ENCODE measurements at places on chromosomes 2 and 18.

DNA sequence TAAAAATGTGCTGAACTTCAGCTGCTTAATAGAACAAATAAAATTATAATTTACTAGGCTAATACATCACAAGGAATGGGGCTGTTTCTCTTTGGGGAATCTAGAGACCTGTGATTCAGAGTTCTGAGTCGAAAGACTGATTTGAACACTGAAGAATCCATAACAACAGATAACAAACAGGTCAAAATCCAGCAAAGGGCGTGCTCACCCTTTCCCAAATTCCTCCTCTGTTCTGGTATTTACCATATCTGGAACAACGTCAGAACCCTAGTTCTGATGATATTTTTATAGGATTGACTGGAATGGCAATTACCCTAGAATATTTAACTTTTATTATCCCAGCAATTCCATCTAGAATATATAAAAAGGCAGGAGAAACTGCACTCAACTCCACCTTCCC lies 66.0 kb upstream of the ITGA6 start:
- DNase-seq, result no peak

DNA sequence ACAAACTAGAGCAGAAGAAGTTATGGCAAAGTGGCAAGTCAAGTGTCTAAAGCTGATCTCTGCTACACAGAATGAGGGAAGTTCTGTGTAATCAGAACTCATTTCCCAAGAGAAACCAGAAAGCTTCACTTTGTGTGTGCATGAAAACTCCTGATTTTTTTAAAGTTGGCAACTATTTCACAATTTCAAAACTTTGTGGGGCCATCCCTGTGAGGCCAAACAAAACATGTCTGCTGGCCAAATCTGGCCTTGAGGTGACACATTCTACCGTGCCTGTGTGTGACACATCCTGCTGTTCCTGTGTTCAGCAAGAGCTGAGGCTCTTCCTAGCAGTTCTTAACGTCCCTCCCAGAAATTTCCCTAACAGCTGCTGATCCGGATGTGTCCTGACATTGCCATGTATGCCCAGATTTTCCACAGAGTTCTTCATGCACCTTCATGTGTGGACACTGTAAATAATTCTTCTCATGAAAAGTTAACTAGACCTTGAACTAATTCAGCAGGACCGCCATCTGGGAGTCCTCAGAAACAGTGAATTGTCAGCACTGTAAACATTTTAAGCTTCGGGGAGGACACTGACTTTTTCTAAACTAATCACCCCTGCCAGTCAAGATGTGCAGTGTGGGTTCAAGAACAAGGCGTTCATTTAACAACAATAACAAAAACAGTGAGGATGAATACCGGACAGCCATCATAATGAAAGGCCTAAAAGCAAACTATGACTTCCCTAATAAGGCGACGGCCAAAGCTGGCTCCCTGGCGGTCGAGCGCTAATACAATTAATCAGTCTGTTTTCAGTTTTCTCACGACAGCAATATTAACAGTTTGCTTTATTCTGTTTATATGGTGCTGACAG lies 99.0 kb downstream of the PLEKHM3 start:
- DNase-seq, result no peak

GRCh38 chr2:146868051-146868450 lies 976.8 kb upstream of the ACVR2A start:
- DNase-seq, result no peak

DNA sequence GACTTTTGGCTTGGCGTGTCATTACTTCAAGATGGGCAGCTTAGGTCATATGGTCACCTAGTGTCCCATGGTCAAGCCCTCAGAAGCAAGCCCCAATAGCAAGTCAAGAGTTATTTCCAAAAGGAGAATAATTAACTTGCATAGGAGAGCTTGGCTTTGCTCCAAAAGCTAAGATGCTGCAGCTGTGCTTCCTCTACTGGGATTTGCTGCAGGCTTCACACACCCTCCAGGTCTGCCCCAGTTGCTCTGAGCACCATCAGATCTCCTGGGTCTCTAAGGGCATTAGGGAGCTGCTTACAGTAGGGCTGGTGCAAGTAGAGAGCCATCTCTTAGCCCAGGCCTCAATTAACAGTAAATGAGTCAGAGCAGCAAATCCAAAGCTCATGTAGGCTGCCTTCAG lies 46.6 kb downstream of the THUMPD2 start:
- DNase-seq, result no peak

- DNase-seq, result no peak
These were observed 420.4 kb upstream of the RAB6C start for GRCh38 chr2:129559101-129559500.

GRCh38 chr18:12474876-12475275 lies 67.1 kb downstream of the PRELID3A start:
- no peak for DNase-seq

DNA sequence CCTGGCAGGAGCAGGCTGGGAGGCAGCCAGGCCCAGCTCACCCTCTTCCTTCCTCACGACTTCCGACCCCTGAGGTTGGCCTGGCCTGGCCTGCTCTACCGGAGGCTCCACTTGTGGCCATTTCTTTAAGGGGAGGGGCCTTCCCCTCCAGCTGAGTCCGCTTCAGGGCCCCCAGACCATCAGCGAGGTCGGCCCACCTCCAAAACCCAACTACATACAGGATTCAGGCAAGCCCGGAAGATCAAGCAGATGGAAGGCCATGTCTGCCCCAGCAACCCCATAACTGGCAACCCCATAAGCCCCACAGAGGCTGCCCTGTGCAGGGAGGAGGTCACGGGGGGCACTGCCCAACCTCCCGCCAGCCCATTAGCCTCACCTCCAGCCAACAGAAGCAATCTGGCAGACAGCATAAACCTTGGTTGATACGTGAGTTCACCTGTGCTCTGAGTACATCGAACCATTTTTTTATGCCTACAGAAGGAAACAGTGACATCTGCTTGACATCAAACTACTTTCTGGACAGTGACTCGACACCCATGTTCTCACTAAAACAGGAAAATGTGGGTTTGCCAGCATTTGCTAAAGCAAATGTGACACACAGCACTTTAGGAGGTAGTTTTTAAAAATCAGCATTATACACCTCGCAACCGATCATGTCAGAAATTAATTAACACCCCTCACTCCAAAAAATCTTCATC lies 98.9 kb downstream of the EIPR1 start:
- DNase-seq, result no peak

- DNase-seq, result no peak
These were observed 105.2 kb upstream of the DLX2 start for GRCh38 chr2:172207911-172208310.

Measured in T-helper 22 cell (primary cell).